ENCODE measurements at places on chromosomes 6 and 20.
A peak's percentile ranks its signal among the peaks of the same experiment; 100 is the strongest.

DNA sequence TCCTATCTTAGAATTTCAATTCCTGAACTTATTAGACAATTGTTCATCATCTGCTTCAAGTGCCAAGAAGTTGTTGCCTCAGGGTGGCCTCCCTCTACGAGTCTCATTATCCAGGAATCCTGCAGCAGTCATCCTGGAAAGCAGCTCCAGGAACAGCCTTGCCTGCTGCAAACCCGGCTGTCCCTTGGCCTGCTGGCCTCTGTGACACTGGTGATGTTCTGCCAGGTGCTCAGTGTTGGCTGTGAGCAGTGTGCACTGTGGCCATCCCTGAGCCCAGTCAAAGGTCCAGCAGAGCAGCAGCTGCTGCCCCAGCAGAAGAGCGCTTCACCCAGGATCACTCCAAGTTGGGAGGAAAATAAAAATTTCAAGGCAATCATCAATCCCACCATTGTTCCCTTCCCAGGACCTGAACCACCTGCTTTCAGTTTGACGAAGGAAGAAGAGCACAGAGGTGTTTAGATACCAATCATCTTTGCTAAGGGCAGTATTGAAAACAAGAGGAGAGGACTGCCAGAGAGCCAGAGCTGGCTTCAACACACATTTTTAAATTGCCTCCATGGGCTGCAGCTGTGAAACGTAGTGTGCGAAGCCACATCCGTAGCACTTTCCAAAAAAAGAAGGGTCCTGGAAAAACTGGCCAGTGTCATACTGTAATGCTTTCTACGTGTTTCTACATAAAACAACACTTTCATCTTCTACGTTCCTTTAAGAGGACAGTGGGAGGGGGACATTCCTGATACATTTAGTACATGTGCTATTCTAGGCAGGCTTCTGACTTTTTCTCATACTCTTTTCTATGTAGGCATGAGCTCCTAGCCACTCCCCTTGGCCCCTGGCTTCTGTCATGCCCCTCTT is 7.2 kb upstream of the FAM50B start:
- no peak for DNase-seq

- DNase-seq, result no peak
These were observed 431.2 kb downstream of the GRIK2 start for GRCh38 chr6:101824551-101825345.

GRCh38 chr6:21935561-21936028 is 342.0 kb downstream of the SOX4 start:
- DNase-seq, result no peak

DNA sequence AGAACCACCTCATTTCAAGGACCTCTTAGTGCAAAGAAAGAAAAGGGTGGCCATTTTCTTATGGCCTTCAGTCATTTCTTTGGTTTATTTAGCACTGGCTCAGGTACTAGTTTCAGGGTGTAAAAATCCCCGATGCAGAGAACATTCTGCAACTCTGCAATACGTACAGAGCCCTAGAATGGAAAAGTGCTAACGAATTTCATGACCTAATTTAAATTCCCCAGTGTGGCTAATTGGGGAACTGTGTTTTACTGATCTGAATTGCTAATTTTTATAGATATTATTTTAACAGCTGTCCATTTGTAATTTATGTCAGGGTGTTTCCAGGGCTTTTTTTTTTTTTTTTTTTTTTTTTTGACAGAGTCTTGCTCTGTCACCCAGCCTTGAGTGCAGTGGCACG is 160.7 kb downstream of the UST start:
- DNase-seq, result no peak

GRCh38 chr6:157976345-157977175 is 5.1 kb upstream of the SYNJ2 start:
- DNase-seq, result no peak

DNA sequence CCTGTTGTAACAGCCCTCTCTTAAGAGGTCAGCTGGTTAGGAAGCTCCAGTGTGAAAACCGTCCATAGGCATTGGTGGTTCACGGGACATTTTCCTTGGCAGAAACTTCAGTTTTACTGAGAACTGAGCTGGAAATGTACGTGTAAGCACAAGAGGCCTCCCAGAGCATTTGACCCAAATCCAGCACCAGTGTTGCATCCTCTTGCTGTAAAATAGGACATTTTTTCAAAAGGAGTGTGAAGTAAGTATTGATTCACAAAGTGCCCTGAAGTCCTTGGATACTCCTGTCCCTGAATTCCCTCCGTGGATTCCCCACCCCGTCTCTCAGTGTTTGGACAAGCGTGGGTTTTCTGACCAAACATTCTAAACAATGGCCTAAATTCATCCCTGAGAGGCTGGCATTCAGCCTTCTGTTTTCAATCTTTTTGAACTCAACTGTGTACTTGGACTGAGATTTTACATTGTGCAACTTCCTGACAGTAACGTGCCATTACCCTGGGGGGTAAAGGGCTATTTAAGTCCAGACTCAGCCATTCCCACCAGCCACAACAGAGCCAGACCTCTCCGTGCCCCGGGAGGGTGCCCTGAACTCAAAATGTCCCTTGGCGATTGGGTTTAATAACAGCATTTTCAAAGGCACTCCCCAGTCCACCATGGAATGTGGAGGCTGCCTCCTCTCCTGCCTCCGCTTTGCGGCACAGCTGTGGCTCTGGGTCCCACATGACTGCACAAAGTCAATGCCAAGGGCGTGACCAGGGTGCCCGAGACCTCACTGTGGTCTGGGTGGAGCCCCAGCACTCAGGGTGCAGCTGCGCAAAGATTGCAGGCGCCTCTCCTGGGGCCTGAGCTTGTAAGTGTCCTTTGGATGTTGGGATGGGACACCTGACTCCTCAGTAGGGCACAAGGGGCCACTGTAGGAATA is 92.7 kb upstream of the AFDN start:
- DNase-seq, result no peak

DNA sequence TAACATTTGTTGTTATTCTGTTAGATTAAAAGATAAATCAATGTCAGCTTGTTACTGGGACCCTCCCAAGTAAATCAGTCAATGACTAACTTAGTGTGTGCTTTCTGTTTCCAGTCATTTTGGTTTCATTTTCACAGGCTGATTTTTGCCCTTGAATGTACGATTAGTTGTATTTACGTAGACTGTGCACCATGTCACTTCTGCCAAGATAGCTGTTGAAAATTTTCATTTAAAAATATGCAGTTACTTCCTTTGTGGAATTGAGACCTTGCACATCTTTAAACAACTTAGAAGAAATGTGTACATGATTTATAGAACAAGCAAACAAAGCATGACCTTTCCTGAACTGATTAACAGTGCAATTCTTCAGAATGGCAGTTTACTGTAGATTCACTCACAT is 944.8 kb upstream of the CITED2 start:
- DNase-seq, result no peak

DNA sequence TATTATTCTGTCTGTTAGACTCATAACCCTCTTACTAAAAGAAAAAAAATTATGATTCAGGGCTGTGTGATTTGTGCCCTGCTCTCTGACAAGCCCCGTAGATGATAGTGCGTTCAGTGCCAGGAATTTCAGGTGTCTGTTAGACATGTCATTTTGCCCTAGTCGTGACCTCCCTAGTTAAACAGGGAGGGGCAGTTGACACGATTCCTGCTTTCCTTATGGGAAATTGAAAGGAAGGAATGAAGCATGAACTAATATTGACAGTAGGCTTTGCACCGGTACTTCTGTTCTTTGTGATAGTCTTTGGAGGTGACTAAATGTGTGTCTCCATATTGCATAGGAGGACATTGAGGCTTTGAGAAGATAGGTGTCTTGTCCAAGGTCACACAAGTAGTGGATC is 26.3 kb downstream of the RPRD1B start:
- DNase-seq, result no peak

GRCh38 chr20:20743511-20744169 is 31.2 kb upstream of the RALGAPA2 start:
- DNase-seq, result no peak

DNA sequence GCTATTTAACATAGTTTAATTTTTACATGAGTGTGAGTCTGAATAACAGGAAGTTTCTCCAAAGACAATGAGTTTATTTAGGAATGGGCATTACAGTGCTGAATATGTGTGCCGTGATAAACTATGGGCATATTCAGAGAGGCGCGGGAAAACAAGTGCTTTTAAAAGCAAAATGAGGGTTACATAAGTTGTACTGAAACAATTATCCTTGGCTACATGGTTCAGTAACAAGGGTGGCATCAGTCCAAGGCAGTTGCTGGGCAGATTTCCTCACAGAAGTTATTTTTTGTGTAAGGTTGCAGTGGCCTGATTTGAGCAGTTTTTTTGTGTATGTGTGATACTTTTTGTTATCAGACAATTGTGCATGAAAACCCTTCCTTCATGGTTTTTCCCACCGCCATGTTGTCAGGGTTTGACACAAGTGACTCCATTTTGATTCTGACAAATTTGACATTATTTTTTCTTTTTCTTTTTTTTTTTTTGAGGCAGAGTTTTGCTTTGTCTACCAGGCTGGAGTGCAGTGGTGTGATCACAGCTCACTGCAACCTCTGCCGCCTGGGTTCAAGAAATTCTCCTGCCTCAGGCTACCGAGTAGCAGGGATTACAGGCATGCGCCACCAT is 22.3 kb upstream of the PXDC1 start:
- DNase-seq, result no peak

GRCh38 chr20:14341801-14342200 is 4.4 kb upstream of the FLRT3 start:
- DNase-seq, result no peak

DNA sequence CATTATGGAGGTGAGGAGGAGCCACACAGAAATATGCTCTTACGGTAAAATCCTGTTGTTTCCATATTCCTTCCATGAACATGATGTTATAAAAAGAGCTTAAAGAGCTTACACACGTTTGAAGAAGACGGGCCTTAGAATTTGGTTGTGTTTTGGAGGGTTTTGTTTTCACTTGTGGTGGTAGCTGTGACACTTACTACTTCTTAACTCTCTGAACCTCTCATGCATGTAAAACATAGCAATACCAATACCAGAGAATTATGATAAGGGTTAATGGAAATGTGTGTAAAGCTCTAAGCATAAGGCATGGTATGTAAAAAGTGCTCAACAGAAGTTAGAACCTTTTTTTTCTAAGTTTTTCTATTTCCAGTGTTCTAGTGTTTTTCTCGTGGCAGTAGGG is 256.1 kb upstream of the KCNQ5 start:
- DNase-seq, result no peak

GRCh38 chr20:60465993-60466686 is 507.9 kb downstream of the CDH26 start:
- DNase-seq, result no peak

DNA sequence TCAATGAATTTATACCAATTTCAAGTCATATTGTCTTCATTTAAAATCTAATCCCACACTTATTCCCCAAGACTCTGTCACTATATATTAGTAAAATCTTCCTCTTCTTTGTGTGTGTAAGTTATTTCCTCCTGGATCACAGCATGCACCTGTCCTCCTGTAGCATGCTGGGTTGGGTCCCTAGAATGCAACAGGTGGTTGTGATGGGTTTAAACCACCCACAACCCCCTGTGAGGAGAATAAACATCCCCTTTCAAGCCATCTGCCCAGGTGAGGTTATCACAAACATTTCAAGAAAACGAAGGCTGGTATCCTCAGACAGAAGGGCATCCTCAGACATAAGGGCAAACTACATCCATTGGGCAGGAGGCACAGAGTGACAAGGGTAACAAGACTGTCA is 26.4 kb downstream of the DZANK1 start:
- no peak for DNase-seq

DNA sequence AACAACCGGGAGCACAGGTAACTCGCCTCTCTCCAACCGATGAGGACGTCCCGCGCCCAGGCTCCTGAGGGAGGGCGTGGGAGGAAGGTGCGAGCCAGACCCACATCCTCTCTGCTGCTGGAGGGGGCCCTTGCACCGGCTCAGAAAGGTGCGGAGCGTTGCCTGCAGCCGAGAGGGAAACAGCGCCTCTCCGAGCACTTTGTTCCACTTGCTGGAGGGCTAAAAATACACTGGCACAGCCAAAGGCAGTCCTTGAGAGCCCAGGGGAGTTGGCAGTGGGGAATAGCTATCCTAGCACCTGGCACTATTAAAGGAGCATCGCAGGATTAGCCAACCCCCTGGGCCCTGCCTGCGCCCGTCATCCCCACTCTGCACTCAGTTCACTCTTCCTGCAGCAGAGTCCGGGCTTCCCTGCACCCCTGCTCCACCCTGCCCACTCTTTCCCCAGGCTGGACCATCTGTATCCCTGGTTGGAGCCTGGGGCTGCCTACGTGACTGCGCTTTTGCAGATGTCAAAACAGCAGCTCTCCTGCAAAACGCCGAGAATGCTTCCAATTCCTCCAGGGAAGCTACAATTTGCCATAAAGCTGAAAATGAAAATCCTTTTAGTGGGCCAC is 108.9 kb downstream of the SNX5 start:
- DNase-seq, result peak; percentile 50

DNA sequence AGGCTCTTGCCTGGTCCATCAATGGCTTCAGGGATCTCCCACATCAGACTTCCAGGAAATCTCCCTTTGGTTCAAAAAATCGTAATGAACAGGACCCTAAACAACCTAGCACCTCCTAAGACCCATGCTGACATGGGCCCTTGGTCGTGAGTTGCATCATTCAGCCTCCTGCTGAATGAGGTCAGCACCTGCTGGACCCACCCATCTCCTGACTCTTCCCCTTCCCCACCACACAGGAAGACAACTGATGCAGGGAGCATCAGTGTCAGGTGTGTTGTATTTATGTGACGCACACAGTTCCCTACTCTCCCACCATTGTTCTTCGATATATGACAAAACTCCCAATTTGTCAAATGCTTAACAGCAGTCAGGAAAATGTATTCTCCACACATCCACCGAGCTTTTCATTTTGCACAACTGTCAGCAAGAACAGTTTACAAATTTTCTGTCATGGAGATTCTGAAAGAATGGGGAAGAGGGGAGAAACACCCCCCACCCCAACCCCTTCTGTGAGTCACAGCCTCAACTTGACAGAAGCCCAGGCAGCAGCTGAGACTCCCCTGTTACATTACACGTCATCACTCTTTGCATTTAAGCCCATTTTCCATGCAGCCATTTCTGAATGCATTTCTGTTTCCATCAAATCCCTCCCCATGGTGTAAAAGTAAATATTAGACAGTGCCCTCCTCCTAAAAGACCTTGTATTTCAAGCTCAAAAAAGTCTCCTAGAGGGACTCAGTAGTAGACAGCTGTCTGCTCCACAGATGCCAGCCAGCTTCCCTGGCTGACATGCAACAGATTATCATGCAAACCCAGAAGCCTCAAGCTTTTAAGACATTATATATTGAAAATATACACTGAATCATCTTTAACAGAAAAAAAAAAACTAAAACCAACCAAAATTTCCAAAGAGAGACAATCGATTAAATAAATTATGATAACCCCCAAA is 577.5 kb downstream of the PTPRT start:
- DNase-seq, result no peak

DNA sequence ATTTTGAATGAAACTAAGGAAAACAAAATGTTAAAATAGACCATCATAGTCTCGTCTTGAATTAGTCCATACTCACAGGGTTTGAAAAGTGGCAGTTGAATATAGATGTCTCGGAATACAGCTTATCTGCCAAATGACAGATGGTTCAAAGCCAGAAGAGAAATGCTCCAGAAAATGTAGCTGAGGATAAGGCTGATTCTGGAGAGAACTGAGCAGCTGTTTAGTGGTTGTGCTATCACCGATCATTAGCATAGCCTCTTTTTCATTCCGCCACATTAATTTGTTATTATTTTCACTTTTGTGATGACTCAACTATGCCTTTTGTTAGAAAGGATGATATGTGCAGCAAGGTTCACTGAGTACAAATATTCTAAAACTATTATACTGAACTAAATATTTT is 390.2 kb upstream of the MAN1A1 start:
- DNase-seq, result no peak

- DNase-seq, result peak; percentile 31
These were observed 1.4 kb downstream of the BMP6 start for GRCh38 chr6:7727086-7727945.

- no peak for DNase-seq
These were observed 23.5 kb upstream of the SMIM29 start for GRCh38 chr6:34272013-34272926.

- no peak for DNase-seq
These were observed 7.5 kb upstream of the CCDC28A start for GRCh38 chr6:138765896-138766655.

All from GM12892 (cell line).